ENCODE measurements at places on chromosomes 2 and 18. TPM values are rescaled to one million over a fixed set of nuclear protein-coding genes. Genes with fewer than 3 reads are reported as not detected.

DNA sequence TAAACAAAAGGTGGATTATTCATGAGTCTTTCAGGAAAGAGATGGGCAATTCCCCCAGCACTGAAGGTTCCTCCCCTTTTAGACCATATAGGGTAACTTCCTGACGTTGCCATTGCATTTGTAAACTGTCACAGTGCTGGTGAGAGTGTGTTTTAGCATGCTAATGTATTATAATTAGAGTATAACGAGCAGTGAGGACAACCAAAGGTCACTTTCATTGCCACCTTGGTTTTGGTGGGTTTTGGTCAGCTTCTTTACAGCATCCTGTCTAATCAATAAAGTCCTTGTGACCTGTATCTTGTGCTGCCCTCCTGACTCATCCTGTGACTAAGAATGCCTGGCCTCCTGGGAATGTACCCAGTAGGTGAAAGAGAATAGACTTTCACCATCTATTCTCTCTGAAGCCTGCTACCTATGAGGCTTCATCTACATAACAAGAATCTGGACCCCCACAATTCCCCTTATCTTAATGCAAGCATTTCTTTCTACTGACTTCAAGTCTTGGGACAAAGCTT lies 148.7 kb downstream of the CABLES1 start:
- peak overlapping the region; percentile 71 for H3K27ac ChIP-seq
- no peaks in the 10 kb centered on the region for H3K27me3 ChIP-seq
- peaks cover 22% of the 10 kb centered on the region for H3K4me1 ChIP-seq
- no peaks in the 10 kb centered on the region for H3K36me3 ChIP-seq
- H3K4me3 ChIP-seq, result no peak overlapping the region

DNA sequence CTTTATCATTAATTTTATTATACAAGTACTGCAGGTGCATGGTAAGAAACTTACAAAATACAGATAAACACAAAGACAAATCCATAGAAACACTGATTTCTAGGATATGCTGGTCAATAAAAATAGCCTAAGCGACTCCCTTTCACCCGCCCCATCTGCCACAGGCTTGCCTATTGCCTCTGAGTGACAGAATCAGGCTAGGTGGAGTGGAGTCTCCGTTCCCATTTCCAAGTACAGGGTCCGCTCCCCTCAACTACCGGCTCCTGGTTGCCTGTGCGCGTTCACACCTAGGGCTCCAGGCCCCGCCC lies 201 bp upstream of the TRAPPC12 start:
- peaks cover 35% of the 10 kb centered on the region for H3K4me1 ChIP-seq
- H3K36me3 ChIP-seq, result peaks cover 28% of the 10 kb centered on the region
- H3K27ac ChIP-seq, result peak overlapping the region; percentile 93
- H3K27me3 ChIP-seq, result no peaks in the 10 kb centered on the region

DNA sequence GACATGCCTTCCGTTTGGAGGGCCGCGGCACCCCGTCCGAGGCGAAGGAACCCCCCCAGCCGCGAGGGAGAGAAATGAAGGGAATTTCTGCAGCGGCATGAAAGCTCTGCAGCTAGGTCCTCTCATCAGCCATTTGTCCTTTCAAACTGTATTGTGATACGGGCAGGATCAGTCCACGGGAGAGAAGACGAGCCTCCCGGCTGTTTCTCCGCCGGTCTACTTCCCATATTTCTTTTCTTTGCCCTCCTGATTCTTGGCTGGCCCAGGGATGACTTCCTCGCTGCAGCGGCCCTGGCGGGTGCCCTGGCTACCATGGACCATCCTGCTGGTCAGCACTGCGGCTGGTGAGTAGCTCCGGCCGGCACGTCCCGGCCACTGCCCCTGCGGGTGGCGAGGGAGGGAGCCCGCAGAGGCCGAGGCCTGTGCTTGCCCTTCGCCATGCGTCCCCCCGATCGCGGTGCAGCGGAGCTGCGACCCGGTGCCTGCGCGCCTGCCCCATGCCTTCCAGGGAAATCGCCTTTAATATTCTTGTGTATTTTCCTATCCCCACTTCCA lies 1.2 kb downstream of the BMPR2 start:
- peaks cover 29% of the 10 kb centered on the region for H3K4me1 ChIP-seq
- H3K27me3 ChIP-seq, result no peaks in the 10 kb centered on the region
- peak overlapping the region; percentile 82 for H3K27ac ChIP-seq
- peak overlapping the region; percentile 98 for H3K4me3 ChIP-seq
- H3K36me3 ChIP-seq, result peaks cover 2% of the 10 kb centered on the region

DNA sequence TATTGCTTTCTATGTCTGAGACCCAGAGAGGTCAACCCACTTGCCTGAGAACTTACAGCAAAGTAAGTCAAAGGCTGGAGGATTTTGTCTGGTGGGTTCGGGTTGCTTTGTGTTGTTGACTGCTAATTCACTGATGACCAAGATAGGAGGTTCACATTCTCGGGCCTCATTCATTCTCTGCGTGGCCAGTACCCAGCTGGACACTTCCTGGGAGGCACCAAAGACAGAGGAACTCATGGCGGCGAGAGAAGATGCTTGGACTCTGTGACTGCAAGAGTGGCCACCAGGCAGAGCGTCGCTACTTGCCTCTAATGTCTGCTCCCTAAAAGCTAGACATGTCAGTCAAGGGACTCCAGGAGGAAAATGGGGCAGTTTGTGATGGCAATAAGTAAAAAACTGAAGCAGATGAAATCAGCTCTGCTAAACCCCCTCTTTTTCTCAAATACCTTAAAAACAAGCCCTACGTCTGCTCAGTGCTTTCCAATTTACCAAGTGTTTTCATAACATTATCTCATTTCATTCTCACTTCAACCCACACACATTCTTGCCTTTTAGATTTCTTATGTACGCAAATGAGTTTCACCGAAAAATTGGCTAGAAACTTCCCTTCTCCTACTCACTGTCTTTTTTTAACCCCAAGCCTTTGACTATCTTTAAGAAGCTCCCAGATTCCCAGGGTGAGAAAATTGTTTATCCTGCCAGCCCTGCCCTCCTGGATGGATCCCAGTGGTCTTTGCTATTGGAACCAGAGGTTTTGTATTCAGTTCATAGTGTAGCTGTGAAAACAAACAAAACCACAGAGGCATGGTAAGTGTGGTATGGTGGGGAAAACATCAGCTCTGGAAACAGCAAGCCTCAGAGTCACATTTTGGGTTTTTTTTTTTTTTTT lies 4.9 kb upstream of the LBH start:
- H3K4me1 ChIP-seq, result peaks cover 78% of the 10 kb centered on the region
- H3K27me3 ChIP-seq, result no peaks in the 10 kb centered on the region
- H3K36me3 ChIP-seq, result no peaks in the 10 kb centered on the region
- peak overlapping the region; percentile 87 for H3K4me3 ChIP-seq

DNA sequence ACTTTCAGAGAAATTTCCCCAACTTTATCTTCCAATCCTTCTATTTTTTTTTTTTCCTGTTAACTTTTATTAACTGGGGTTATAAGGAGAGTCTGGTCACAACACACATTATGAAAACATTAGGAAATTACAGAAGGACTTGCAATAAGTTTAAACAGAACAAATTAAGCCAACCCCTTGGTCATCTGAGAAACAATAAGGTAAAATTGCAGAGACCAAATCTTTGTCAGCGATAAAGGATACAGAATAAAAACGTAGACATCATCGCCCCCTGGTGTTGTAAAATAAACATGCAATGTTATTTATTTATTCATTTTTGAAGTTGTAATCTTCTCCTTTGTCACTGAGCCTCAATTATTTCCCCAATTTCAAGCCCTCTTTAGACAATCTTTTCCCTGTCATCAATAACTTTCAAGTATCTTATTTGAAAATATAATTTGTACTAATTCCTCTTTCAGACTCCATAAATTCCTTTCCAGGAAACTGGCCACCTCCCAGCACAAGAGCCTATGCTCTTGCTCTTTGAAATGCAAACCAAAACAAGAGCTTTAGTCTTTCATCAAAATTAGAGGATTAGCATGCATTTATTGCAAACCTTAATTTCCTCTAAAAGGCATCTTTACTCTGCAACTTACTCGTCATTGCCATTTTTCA lies 19.5 kb downstream of the G6PC2 start:
- H3K27me3 ChIP-seq, result peaks cover 12% of the 10 kb centered on the region
- peaks cover 2% of the 10 kb centered on the region for H3K36me3 ChIP-seq
- no peak overlapping the region for H3K4me3 ChIP-seq
- no peak for DNase-seq
- no peak overlapping the region for H3K27ac ChIP-seq
- H3K4me1 ChIP-seq, result peaks cover 11% of the 10 kb centered on the region

GRCh38 chr2:74515981-74516633 lies 1.9 kb downstream of the TLX2 start:
- no peak overlapping the region for H3K27ac ChIP-seq
- peak overlapping the region; percentile 42 for H3K4me3 ChIP-seq
- H3K4me1 ChIP-seq, result peaks cover 26% of the 10 kb centered on the region
- H3K27me3 ChIP-seq, result peaks cover 66% of the 10 kb centered on the region
- peaks cover 5% of the 10 kb centered on the region for H3K36me3 ChIP-seq
- DNase-seq, result peak; percentile 80

DNA sequence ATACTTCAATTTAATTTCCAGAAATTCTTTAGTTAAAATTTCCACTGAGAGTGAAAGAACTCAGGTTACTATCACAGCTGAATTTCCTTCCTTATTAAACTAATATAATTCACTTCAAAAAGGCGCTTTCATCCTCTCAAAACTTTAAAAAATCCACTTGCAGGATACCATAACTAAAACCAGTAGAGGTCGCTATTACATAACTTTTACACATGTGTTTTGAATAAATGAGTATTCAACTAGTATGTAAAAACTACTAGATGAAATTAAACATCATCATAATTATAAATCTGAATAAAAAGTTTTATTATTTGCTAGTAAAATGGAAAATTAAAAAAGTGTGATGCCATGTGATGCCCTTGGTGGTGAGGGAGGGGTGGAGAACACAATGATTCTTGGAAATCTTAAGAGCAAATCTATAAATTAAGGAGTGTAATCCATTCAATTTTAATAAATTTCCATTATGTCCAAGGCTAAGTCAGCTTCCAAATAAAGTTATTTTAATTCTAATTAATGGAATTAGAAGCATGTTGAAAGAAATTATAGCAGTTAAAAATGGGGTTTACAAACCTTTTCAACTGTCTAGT lies 61.4 kb downstream of the SOS1 start:
- H3K27me3 ChIP-seq, result no peaks in the 10 kb centered on the region
- H3K36me3 ChIP-seq, result peaks cover 11% of the 10 kb centered on the region
- no peak overlapping the region for H3K4me3 ChIP-seq

DNA sequence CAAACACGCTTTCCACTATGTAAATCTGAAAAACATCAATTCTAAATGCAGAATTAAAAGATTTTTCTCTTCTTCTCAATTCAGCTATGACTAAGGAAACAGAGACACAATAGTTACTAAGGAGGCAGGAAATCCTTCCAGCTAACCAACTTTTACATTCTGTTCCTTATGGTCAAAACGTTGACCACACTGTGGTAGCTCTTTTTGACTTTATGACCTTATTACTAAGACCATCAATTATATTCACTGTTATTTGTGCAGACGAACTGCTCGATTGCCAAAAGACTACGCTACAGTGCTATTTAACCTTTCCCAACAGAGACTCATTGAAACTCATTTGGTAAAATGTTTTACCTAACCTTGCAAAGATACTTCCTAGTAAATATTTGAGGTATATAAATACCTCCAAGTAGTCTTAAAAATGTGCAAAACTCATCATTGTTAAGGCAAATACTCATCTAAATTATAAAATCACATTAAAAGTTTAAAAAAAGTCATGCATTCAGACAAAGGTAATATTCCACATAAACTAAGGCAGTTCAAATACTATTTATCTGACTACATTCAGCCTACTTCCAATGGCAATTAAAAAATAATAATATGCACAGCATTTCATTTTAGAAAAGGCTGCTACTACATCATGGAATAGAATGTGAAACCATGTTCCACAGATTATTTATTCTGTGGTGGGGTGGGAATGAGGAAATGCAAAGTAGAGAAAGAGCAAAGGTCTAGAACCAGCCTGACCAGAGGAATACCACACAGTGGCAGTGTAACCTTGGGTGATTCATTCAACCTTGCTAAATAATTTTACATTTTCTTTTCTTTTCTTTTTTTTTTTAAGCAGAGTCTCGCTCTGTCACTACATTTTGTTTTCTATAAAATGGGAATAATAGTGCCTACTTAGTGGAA lies 139.9 kb downstream of the THADA start:
- no peak for DNase-seq
- H3K27ac ChIP-seq, result no peak overlapping the region
- H3K27me3 ChIP-seq, result no peaks in the 10 kb centered on the region
- peaks cover 6% of the 10 kb centered on the region for H3K4me1 ChIP-seq
- peaks cover 20% of the 10 kb centered on the region for H3K36me3 ChIP-seq
- no peak overlapping the region for H3K4me3 ChIP-seq

GPR155 gene
- total RNA-seq, result 15.3 TPM

RFX8 gene
- 0.18 TPM for total RNA-seq

TRIB2 gene
- 11.0 TPM for total RNA-seq

FAM237A gene
- total RNA-seq, result not detected

ZBTB7C gene
- total RNA-seq, result not detected

APOB gene
- total RNA-seq, result not detected

GPR39 gene
- total RNA-seq, result not detected
